ENCODE measurements at places on chromosomes 3 and 15.

- DNase-seq: no peak
These were observed 1.7 kb downstream of the PPCDC start for GRCh38 chr15:75025107-75025506.

DNA sequence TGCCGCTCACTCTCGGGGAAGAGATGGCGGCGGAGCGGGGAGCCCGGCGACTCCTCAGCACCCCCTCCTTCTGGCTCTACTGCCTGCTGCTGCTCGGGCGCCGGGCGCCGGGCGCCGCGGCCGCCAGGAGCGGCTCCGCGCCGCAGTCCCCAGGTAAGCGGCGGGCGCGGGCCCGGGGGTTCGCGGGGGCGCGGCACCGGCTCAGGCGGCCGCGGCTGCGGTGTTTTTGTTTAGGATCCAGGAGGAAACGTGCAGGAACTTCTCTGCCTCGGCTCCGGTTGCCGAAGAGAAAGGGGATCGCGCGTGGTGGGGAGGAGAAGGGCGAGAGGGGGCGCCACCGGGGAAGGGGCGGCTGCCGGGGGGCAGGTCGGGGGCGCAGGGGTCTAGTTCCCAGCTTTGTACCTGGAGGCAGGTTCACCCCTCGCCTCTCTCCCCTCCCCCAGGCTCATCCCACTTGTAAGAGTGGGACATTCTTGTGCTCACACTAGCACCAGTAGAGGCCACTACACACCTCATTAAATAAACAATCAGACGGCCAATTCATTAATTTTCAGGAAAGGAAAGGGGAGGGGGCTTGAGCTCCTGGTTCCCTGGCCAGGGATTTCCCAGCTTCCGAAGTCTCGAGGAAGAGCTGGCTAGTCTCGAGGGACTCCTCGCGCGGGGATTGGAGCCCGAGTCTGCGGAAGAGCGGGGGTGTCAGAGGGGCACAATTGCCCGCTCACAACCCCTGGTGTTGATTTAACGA, 562 bp downstream of the NEO1 start:
- DNase-seq: peak; percentile 5

GRCh38 chr3:107661447-107662123, 138.8 kb downstream of the BBX start:
- no peak for DNase-seq

DNA sequence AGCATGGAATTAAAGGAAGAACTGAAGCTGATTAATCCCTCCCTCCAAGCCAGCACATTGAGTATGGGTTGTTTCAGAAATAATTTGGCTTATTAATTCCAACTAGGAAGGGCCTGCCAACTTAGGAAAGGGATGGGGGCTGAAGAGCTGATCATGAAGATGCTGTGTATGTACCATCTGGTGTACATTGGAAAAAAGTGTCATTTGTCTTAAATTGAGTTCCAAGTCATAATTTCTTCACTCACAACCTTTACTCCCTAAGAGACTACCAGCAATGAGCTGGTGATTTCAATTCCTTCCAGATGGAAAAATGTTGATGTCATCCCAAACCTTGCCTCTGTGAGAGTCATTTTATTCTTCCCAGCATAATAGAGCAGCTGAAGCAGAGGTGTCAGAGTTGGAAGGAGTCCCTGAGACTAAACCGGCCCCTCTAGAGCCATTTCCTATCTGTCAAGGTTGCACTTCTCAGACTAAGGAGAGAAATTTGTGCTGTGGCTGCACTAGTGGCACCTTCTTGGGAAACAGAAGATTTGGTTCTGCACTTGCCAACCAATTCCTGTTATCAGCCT, 79.4 kb downstream of the GTPBP8 start:
- peak; percentile 35 for DNase-seq

DNA sequence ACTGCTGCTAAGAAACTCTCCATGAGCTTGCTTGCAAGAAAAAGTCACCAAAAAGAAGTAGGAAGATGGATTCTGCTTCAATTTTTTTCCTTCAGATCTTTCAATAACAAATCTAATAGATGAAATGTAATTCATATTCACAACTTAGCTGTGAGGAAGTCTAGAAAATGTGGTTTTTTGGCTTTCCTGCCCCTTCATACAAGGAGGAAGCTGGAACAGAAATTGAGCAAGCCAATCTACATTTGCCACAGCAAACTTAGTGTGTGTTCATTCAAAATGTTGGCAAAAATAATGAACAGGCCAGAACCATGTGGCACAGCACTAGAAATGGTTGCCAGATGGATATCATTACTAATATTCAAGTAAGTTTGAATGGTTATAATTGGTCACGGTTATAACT, 93.2 kb upstream of the NEDD4 start:
- no peak for DNase-seq

DNA sequence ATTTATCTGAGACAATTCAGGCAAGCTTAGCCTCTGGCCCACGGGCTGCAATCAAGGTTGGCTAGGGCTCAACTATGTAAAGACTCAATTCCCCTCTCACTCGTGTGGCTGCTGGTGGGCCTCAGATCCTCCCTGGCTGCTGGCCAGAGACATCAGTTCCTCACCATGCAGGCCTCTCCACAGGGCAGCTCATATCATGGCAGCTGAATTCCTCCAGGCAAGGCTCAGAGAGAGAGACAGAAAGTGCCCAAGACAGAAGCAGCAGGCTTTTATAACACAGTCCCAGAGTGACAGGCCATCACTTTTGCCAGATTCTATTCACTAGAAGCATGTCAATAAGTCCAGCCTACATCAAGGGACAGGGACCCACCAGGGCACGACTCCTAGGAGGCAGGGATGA, 63.2 kb downstream of the XXYLT1 start:
- no peak for DNase-seq

DNA sequence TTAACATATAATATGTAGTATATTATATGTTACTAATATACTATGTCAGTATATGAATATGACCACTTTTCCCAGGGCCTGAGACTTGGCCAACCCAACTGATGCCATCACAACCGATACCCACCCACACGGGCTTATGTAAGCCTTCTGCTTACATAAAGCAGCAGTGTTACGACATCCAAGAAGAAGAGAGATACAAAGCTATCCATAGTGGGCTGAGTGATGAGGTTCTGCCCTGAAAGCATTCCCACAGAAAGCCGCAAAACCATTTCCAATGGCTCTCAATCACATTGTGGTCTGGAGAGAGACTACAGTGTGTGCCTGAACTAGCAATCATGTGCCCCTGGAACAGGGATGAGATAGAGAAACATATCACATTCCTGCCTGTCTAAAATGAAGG, 177.9 kb downstream of the PLOD2 start:
- DNase-seq: no peak

DNA sequence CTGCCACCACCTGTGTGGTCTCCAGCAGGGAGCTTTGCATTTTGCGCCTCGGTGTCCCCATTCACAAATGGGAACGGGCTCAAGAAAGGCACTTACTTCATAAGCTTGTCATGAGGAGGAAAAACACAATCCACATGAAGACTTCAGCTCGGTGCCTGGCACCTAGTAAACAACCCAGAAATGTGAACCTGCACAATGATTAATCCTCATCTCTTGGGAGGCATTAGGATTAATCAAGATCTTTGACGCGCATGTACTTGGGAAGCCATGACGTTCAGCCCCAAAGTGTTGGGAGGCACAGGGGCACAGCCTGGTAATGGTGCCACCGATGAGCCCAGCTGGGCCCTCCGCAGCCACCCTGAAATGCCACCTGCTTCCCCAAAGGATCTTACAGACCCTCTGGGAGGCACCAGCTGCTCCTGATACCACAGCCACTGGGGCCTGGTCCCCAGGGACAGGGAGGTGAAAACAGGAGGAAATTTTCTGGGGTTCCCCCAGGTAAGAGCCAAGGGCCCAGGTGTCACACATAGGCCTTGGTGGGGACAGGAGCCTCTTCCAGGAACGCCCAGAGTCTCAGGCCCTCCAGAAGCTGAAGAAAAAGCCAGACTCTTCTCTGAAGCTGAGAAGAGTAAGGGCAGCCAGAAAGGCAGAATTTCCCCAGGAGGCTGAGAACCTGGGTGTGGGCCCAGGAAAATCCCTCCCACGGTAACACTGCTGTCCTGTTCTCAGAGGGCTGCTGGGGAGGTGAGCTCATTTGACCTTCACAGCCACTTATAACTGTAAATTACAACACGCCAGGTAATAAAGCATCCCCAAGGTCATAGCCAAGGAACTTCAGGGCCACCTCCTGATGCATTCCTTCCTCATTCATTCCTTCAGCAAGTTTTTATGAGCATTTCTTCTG, 507.5 kb downstream of the SHQ1 start:
- DNase-seq: no peak

DNA sequence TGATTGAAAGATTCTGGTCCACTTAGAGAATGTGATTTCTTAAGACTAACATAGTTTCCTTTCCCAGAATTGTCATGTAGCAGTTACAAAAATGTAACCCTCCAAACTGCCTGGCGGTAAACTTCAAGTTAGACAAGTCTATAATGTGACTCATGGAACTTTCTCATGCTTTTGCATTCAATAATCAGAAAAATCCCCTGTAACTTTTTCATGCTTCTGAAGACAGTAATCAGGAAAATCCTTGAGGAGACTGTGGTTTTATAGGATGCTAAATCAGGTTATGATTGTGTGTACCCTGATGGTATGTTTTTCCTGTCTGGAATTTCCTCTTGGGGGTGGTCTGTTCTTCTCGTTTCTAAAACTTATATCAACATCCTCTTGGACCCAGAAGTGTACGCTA, 74.0 kb upstream of the RARB start:
- peak; percentile 20 for DNase-seq

DNA sequence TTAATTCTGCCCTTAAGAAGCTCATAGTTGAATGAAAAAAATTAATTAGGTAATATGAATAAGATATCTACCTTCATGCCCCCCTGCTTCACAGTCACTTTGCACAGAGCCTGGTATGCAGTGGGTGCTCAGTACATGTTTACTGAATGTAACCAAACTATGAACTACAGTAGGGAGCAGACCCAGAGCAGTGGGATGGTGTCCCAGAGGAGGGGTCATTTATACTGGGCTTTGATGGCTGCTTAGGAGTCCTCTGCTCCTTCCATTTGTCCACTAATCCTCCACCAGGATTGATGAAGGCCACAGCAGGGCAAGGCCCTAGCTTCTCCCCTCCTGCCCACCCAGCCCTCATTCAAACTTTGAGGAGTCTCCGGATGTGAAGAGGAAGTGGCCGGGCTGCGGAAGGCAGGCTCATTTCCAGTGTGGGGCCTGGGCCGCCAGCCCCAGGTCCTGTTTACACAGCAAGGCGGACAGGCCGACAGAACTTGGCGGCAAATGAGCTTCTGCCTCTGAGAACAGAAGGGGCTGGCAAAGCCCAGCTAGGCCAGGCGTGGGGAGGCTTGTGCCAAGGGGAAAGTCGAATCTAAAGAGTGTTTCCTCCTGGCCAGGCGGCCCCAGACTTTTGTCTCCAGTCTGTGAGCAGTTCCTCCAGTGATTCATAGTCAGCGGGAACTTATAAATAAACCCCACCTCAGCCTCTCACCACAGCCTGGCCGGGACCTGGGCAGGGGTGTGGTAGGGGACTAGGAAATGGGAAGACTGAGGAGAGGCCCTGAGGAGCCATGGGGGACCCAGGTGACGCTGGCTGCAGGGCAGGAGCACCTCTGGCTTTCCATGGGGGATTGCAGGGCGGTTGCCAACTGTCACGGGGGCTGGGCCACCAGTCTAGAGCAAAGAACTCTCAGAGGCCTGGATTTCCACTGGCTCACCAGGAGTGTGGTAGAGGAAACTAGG, 51.6 kb upstream of the LCTL start:
- DNase-seq: peak; percentile 66

- DNase-seq: no peak
These were observed 239.8 kb downstream of the ITPR1 start for GRCh38 chr3:4732925-4733324.

DNA sequence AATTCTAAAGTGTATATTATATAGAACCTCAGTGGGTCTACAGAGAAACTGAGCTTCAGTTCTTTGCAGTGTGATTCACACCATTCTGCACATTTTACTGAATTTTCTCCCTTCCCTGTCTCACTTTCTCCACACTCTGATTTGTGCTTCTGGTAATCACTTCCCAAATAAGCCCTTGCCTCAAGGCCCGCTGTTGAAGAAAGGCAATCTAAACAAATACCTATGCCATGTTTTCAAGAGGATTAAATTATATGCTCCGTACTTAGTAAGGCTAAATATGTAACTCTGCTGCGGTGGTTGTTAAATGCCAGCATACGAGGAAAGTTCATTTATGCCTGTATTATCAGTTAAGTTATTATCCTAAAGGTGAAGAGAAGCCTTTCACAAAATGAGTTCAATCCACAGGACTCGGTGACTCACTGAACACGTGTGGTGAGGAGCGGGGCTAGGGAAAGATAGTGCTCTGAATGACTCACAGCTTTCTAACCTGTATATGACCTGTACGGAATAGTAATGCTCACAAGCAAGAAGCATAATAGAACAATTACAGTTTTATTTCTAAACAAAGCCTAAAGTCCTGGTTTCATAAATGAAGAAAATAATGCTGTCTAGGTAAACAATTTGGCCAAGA, 25.1 kb downstream of the CNTN6 start:
- DNase-seq: no peak

Measured in stromal cell of bone marrow (primary cell).